ENCODE measurements at places on chromosomes 7 and 10.

- DNase-seq, result no peak
These were observed 356.3 kb upstream of the GALNT17 start for GRCh38 chr7:70775570-70776156.

- DNase-seq, result no peak
These were observed 627.2 kb downstream of the SUGCT start for GRCh38 chr7:40761762-40762560.

GRCh38 chr7:33339074-33339790 lies 209.9 kb downstream of the BBS9 start:
- no peak for DNase-seq

GRCh38 chr7:150946421-150947240 lies 31.5 kb downstream of the KCNH2 start:
- no peak for DNase-seq

- DNase-seq, result no peak
These were observed 19.8 kb downstream of the RGR start for GRCh38 chr10:84264611-84265141.

DNA sequence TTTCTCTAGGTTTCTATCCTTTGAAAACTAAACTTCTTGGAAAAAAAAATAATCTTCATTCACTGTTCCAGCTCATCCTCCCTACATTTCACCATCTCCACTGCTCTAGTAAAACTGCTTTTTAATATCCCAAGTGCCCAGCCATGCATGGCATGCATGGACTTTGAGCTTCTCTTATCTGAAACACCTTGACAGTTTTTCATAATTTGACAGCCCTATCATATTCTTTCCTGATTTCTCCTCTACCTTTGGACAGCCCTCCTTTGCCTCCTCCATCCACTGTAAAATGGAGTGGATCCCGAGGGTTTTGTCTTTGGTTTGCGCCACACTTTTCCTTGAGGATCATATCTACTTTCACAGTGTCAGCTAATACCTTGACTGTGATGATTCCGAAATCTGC lies 212.8 kb downstream of the ANK3 start:
- DNase-seq, result no peak

GRCh38 chr7:81002421-81002820 lies 83.6 kb upstream of the SEMA3C start:
- no peak for DNase-seq

DNA sequence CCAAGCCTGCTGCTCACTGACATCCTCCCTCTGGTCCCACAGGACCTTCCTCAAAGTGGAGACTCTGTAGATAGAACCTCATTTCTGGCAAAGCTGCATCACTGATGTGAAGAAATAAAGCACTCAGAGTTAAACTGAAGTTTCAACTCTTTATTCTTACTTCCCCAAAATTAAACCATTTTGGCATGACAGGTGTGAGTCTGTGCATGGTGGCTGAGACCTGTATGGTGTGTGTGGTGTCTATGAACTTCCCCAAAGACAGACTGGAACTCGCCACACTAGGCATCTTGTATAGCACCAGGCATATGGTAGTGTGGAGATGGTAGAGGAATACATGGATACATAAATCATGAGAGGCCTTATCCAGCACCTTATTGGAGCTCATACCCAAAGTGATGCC lies 6.6 kb upstream of the WDFY4 start:
- DNase-seq, result no peak

DNA sequence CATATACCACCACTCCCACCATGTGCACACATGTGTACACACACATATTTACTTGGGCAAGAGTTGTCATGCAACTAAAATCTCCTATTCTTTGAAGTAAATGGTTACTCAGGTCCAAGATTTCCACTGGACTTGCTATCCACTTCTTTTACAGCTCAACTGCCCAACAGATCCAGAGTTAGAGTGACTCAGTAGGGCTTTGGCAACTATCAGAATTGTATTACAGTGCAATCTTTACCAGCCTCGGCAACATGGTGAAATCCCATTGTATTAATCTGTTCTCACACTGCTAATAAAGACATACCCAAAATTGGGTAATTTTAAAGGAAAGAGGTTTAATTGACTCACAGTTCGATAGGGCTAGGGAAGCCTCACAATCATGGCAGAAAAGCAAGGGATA lies 51.9 kb upstream of the ABLIM1 start:
- DNase-seq, result no peak

- no peak for DNase-seq
These were observed 8.0 kb downstream of the CALY start for GRCh38 chr10:133328358-133329343.

- no peak for DNase-seq
These were observed 163.2 kb downstream of the SH2D4B start for GRCh38 chr10:80700760-80701444.

DNA sequence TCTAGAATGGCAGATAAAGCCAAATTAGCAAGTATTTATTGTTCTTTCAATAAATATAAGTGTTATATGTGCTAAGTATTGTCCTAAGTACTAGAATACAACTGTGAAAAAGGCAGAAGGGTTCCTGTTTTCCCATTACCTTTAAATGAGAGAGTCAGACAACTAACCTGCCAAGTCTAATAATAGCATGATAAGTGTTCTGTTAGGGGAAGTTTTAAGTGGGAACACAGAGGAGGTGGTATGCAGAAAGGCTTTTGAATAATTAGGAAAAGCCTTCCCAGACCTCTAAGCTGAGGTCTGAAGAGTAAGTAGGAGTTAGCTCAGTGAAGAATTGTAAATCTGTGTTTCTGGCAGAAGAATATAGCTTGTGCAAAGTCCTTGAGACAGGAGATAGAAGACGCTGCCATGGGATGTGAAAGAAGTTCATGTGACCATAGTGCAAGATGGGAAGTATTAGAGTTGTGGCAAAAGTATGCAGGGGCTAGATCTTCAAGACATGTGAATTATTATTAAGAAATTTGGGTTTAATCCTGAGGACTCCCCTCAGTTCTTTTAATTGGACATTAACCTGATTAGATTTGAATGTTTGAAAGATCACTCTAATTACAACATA lies 12.5 kb downstream of the SHOC2 start:
- no peak for DNase-seq

DNA sequence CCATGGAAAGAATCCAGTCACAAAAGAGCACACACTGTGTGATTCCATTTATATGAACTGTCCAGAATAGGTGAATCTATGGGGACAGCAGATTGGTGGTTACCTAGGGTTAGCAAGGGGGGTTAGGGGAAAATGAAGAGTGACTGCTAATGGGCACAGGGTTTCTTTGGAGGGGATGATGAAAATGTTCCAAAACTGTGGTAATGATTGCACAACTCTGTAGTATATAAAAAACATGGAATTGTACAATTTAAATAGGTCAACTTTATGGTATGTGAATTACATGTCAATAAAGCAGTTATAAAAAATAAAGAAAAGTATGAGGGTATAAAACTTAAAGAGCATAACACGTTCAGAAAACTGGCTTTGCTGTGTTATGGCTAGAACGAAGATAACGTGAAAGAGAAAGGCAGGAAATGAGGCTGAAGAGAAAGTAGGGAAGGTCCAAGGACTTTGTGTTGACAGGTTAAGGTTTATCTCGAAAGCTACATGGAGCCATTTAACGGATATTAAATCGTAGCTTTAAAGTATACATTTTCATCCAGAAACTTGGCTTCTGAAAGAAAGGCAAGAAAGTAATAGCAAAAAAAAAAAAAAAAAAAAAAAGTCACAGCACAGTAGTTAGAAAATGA lies 26.4 kb upstream of the MSS51 start:
- no peak for DNase-seq

DNA sequence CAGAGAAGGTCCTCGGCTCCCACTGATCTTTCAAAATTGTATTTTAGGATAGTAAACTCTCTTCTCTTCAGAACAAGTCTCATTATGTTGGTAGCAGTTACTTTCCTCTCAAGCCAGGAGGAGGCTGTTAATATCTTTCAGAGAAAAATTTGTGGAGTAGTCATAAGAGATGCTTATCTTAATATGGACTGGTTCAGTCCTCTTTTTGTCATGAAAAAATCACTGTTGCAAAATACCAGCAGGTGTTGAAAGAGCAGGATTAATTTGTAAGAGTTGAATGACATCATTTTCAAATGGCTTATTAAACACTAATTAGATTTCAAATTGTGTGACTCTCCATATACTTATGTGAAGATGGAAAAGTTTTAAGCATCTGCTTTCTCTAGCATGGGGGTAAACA lies 662.5 kb downstream of the POM121L12 start:
- DNase-seq, result no peak

DNA sequence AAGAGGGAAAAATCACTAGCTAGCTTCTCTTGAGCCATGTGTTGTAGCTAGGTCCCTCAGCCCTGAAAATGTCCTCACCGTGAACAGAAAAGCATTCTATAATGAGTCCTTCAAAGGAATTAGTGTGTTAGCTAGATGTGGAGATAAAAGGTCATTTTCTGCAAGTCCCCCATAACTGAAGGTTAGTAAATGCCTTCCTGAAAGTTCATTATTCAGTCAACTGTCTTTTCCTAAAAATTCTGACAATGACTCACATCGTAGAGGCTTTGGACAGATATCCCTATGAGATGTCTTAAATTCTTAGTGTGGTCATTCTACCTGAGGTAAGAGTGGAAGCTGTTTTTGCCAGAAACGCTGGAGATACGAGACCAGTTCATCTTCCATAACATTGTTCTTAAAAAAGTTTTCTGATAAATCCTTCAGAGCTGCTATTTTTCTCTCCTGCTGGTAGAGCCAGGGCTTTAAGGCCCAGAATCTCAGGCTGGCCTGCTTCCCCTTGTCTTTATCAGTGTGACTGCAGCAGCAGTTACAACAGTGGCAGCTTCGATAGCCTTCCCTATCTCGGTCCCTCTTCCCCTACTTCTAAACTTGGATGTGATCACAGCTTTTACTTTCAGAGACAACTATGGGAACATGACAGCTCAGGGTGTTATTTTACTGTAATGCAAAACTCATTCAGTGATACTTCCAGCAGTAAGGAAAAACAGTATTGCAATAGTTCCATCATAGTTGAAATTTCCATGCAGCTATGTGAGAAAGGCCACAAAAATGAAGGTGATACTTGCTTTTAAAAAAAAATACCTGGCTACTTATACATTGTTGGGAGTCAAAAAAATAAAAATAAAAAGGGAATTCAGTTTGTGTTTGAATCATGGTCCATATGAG lies 37.3 kb upstream of the PRKAR2B start:
- no peak for DNase-seq

DNA sequence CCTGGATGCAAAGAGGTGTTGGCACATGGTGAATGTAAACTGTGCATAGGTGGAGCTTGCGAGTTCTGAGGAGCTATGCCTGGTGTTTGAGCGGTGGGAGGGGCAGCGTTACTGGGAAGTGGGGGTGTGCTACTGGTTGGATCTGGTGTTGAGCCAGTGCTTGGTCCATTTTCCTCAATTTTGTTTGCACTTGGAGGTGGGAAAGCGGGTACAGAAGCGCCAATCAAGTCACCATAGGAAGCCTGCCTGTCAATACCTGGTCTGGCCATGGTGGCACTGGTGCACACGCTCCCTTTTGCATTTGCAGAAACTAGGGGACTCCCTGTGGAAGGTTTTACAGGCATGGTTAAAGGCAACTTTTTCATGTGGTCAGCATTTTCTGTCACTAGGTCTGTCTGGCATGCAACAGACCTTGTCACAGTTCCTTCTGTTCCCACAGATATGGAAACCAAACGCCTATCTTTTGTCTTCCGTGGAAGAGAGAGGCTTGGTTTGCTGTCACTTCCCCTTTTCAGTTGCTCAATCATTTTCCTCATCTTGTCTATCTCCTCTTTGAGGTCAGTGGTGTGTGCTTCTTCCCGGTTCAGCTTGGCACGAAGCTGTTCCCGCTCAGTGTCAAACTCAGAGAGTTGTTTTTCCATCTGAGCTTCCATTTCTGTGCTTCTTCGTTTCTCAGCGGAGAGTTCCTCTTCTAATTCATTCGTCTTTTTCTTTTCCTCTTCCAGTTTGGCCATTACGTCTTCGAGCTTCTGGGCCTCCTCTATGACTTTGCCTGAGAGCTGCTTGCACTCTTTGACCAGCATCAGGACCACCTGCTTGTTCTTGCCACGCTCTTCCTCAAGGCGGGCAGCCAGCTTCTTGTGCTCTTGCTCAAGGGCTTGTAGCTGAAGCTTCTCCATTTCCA lies 81.1 kb downstream of the CTTNBP2 start:
- no peak for DNase-seq

GRCh38 chr10:115093286-115093775 lies at the start of gene ATRNL1:
ATRNL1 (plus strand) TSS chr10:115093365; CDS start chr10:115093751, 386 bp downstream.
- DNase-seq, result no peak

DNA sequence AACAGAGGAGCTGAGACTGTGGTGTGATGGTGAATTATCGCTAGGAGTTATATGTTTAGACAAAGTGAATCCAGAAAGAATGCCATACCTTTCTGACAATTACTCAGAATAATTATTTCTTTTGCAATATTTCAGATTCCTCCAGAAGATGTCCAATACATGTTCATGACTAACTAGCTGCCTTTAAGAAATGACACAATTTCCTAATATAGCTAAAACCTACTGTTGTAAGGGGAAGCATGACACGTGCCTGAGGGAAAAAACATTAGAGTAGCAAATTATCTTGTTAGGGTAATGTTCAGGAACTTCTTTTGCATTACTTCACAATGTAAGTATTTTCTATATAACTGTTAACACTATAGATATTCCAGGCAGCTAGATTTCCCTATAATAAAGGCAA lies 150.3 kb downstream of the COL28A1 start:
- DNase-seq, result no peak

DNA sequence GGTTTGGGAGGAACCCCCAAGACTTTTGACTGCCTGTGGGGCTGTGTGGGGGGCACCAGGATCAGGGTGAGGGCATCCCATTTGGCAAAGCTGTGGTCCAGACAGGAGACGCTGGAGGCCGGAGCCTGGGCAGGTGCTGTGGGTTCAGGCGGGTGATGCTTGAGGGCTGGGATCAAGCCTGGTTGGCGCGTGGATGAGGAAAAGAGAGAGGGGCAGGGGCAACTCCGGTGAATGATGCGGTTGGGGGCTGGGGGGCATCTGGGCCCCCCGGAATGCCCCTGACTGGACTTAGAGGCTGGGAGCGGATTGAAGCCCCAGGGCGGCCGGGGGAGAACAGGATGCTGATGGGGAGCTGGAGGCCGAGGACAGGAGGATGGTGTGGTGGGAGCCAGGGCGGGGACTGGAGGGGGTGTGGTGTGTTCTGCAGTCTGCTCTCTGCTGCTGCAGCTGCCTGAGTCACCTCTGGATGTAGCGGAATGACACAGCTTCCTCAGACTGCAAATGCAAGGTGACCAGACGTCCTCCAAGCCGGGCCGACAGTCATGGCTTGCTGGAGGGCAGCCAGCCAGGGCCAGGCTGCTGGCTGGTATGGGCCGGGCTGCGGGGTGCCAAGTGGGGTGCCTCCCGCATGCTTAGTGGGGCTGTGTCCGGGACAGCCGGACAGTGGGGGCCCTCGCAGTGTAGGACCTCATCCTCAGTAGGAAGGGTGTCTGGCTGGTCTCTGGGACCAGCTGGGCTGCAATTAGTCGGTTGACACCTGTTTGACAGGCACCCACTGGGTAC lies 3.2 kb downstream of the MAFK start:
- DNase-seq, result no peak
